ENCODE measurements at places on chromosomes 11 and 22. TPM values are rescaled to one million over a fixed set of nuclear protein-coding genes. Genes with fewer than 3 reads are reported as not detected.

MUC15 gene
- total RNA-seq, result not detected

CBLIF gene
- total RNA-seq, result not detected

DGCR6L gene
- total RNA-seq, result 63.1 TPM

EMID1 gene
- not detected for total RNA-seq

POU2AF2 gene
- not detected for total RNA-seq

C11orf97 gene
- total RNA-seq, result not detected

GPHA2 gene
- not detected for total RNA-seq

ME3 gene
- 2.9 TPM for total RNA-seq

DKK3 gene
- total RNA-seq, result not detected

KCNQ1OT1 gene
- total RNA-seq, result 0.22 TPM

OR5A1 gene
- total RNA-seq, result not detected

DNA sequence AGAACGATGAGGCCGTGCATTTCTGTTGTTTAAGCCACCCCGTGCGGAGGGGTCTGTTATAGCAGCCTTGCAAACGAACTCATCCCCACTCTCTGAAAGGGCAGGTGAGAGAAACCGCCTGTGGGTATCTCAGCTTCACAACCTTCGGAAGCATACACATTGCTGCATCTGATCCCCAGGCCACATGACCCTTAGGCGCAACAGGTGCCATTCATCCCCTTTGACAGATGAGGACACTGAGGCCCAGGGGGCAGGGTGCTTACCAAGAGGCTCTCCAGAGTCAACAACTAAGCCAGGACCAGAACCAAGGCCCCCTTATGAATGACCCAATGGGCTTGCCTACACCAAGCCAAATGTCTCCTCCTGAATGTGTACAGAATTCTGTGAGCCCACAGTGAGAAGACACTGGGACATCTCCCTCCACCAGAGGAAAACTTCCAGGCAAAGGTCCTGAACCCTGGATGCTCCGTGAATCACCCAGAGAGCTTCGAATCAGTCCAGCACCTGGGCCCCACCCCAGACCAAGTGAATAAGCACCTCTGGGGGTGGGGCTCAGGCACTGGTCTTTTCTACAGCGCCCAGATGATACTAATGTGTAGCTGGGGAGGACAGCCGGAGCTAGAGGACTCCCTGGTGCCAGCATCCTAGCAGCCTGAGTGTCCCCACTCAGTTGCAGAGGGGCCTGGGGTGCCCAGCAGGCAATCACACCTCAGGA lies 83.2 kb downstream of the BUD13 start:
- H3K4me1 ChIP-seq, result peaks cover 3% of the 10 kb centered on the region
- no peaks in the 10 kb centered on the region for H3K36me3 ChIP-seq
- H3K4me3 ChIP-seq, result no peak overlapping the region
- peaks cover 5% of the 10 kb centered on the region for H3K27me3 ChIP-seq
- H3K27ac ChIP-seq, result no peak overlapping the region
- no peak for DNase-seq

DNA sequence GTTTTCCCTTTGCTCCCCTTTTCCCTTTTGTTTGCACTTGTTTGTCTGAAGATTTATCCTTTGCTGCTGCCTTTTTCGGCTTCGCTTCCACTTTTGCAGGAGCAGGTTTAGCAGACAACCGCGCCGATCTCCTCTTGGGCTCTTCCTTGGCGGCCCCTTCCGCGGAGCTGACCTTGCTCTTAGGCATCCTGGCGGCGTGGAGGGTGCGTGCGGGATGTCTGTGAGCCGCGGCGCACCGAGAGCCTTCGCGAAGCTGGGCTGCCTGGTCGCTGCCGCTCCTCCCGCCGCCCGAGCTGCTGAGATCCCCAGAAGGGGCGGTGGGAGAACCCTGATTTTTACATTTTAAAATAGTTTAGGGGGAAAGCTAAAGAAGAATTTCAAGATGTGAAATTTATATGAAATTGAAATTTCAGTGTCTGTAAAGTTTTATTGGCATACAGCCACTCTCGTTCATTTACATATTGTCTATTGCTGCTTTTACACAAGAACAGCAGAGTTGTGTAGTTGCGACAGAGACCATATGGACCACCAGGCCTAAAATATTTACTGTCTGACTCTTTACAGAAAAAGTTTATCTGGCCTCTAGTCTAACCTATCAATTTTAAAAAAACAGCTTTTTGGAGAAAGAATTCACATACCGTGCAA lies 105.2 kb upstream of the RRM1 start:
- no peak for DNase-seq
- peak overlapping the region; percentile 44 for H3K4me3 ChIP-seq
- no peaks in the 10 kb centered on the region for H3K27me3 ChIP-seq
- peaks cover 56% of the 10 kb centered on the region for H3K36me3 ChIP-seq
- H3K27ac ChIP-seq, result peak overlapping the region; percentile 82

- no peak overlapping the region for H3K4me3 ChIP-seq
- H3K27me3 ChIP-seq, result no peaks in the 10 kb centered on the region
- no peak overlapping the region for H3K27ac ChIP-seq
- DNase-seq, result no peak
- H3K36me3 ChIP-seq, result no peaks in the 10 kb centered on the region
These were observed 103.5 kb downstream of the ARHGAP8 start for GRCh38 chr22:44855855-44856254.

GRCh38 chr22:49913026-49913425 lies 5.2 kb downstream of the ALG12 start:
- no peaks in the 10 kb centered on the region for H3K27me3 ChIP-seq
- H3K4me3 ChIP-seq, result no peak overlapping the region

GRCh38 chr22:29334696-29335344 lies 19.3 kb upstream of the RASL10A start:
- peaks cover 15% of the 10 kb centered on the region for H3K36me3 ChIP-seq
- no peaks in the 10 kb centered on the region for H3K27me3 ChIP-seq

- H3K4me3 ChIP-seq, result no peak overlapping the region
- peaks cover 2% of the 10 kb centered on the region for H3K27me3 ChIP-seq
- no peaks in the 10 kb centered on the region for H3K36me3 ChIP-seq
These were observed 93.4 kb upstream of the BIRC3 start for GRCh38 chr11:102223859-102224258.

GRCh38 chr11:86888164-86889000 lies 66.8 kb downstream of the FZD4 start:
- H3K27me3 ChIP-seq, result peaks cover 23% of the 10 kb centered on the region
- H3K36me3 ChIP-seq, result no peaks in the 10 kb centered on the region
- no peaks in the 10 kb centered on the region for H3K4me1 ChIP-seq
- DNase-seq, result no peak

GRCh38 chr11:84853841-84854497 lies 773.2 kb downstream of the DLG2 start:
- H3K27ac ChIP-seq, result no peak overlapping the region
- H3K4me3 ChIP-seq, result no peak overlapping the region
- no peaks in the 10 kb centered on the region for H3K27me3 ChIP-seq
- no peaks in the 10 kb centered on the region for H3K4me1 ChIP-seq
- DNase-seq, result no peak

DNA sequence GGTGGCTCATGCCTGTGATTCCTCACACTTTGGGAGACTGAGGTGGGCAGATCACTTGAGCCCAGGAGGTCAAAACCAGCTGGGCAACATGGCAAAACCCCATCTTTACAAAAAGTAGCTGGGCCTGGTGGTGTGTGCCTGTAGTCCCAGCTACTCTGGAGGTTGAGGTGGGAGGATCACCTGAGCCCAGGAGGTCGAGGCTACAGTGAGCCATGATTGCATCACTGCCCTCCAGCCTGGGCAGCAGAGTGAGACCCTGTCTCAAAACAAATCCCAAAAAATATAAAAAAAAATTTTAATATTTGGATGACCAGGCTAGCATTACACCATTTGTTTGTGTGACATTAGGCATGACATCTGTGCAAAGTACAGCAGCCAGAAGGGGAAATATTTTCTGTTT lies 49.7 kb upstream of the CTTN start:
- no peak overlapping the region for H3K4me3 ChIP-seq
- H3K27ac ChIP-seq, result no peak overlapping the region
- DNase-seq, result no peak
- H3K27me3 ChIP-seq, result no peaks in the 10 kb centered on the region

- no peak overlapping the region for H3K27ac ChIP-seq
- no peak for DNase-seq
- H3K4me1 ChIP-seq, result no peaks in the 10 kb centered on the region
- H3K27me3 ChIP-seq, result no peaks in the 10 kb centered on the region
- no peak overlapping the region for H3K4me3 ChIP-seq
These were observed 62.0 kb upstream of the THY1 start for GRCh38 chr11:119484741-119485605.

DNA sequence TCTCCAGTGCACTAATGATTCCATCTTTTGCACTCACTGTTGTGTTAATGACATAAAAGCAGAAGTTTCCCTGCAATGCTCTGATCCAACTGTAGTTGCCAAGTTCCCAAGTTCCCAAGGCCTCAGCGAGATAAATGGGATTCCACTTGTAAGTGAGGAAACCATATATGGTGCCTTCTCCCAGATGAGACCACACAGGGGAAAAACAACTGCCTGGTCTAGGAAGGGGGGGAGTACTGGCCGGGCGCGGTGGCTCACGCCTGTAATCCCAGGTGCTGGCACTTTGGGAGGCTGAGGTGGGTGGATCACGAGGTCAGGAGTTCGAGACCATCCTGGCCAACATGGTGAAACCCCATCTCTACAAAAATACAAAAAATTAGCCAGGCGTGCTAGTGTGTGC lies 23.3 kb upstream of the RELA start:
- H3K36me3 ChIP-seq, result no peaks in the 10 kb centered on the region
- H3K27me3 ChIP-seq, result peaks cover 6% of the 10 kb centered on the region
- H3K27ac ChIP-seq, result no peak overlapping the region
- no peak for DNase-seq

- no peak overlapping the region for H3K4me3 ChIP-seq
- no peak for DNase-seq
- H3K27ac ChIP-seq, result no peak overlapping the region
- no peaks in the 10 kb centered on the region for H3K36me3 ChIP-seq
- H3K27me3 ChIP-seq, result peaks cover 7% of the 10 kb centered on the region
- H3K4me1 ChIP-seq, result no peaks in the 10 kb centered on the region
These were observed 55.9 kb downstream of the ZC3H12C start for GRCh38 chr11:110148775-110149744.

DNA sequence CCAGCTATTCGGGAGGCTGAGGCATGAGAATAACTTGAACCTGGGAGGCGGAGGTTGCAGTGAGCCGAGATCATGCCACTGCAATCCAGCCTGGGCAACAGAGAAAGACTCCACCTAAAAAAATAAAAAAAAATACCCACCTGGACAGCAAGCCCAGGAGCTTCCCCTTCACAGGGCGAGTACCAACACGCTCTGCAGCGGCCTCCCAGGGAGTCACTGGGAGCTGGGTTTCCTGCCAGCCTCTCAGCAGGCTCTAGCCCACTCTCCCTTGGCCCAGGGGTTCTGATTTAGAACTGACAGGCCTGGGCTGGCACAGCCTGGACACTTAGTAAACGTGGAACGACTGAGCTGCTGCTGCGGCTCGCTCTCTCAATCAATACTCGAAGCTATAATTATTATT lies 2.0 kb upstream of the CABP7 start:
- peaks cover 3% of the 10 kb centered on the region for H3K4me1 ChIP-seq
- peaks cover 42% of the 10 kb centered on the region for H3K27me3 ChIP-seq
- no peak overlapping the region for H3K27ac ChIP-seq
- no peaks in the 10 kb centered on the region for H3K36me3 ChIP-seq
- H3K4me3 ChIP-seq, result no peak overlapping the region

DNA sequence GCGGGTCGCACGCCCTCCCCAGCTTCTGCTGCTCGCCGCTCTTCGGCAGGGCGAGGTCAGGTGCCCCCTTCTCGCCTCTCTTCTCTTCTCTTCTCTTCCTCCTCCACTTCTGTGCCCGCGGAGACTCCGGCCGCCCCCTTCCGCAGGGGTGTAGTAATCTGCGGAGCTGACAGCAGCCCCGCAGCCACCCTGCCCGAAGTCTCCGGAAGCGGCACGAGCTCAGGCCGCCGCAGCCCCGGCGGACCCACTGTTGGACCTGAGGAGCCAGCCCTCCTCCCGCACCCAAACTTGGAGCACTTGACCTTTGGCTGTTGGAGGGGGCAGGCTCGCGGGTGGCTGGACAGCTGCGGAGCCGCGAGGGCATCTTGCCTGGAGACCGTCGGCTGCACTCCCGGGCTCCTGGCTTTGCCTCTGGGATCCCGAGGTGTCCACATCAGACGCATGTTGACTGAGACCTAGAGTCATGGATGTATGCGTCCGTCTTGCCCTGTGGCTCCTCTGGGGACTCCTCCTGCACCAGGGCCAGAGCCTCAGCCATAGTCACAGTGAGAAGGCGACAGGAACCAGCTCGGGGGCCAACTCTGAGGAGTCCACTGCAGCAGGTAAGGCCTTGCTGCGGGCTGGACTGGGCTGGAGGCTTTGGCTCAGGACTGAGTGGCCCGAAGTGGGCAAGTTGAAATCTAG lies 486 bp downstream of the STIM1 start:
- H3K27ac ChIP-seq, result peak overlapping the region; percentile 95
- DNase-seq, result peak; percentile 59
- H3K36me3 ChIP-seq, result peaks cover 23% of the 10 kb centered on the region
- H3K27me3 ChIP-seq, result no peaks in the 10 kb centered on the region
- H3K4me1 ChIP-seq, result peaks cover 63% of the 10 kb centered on the region

DNA sequence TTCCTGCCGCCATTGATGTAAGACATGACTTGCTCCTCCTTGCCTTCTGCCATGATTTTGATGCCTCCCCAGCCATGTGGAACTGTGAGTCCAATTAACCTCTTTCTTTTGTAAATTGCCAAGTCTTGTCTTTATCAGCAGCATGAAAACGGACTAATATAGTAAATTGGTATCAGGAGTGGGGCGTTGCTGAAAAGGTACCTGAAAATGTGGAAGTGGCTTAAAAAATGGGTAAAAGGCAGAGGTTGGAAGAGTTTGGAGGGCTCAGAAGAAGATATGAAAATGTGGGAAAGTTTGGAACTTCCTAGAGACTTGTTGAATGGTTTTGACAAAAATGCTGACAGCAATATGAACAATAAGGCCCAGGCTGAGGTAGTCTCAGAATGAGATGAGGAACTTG lies 89.7 kb downstream of the RSF1 start:
- no peak for DNase-seq
- H3K27ac ChIP-seq, result peak overlapping the region; percentile 7

DNA sequence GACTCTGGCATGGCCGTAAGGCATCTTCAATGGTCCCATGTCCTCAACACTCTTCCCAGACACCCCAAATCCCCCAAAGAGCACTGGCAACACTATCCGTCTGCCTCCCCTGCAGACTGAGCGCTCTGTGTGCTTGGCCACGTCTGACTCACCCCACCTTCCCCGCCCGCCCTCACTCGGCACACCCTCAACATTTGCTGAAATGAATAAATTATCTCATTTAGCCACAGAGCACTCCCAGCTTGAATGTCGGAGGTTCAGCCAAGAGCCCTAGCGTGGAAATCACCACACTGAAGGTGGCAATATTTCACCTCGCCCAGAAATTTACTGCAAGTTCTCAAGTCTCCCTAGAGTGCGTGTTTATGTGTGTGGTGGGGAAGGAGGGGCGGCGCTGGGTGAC lies 46.6 kb upstream of the TCF20 start:
- H3K27me3 ChIP-seq, result no peaks in the 10 kb centered on the region
- no peak for DNase-seq
- no peak overlapping the region for H3K4me3 ChIP-seq
- no peaks in the 10 kb centered on the region for H3K36me3 ChIP-seq

GRCh38 chr11:122727101-122727929 lies 71.8 kb downstream of the UBASH3B start:
- H3K36me3 ChIP-seq, result peaks cover 5% of the 10 kb centered on the region
- H3K27me3 ChIP-seq, result no peaks in the 10 kb centered on the region
- H3K4me1 ChIP-seq, result peaks cover 53% of the 10 kb centered on the region
